ENCODE measurements at places on chromosomes 16 and 17.

DNA sequence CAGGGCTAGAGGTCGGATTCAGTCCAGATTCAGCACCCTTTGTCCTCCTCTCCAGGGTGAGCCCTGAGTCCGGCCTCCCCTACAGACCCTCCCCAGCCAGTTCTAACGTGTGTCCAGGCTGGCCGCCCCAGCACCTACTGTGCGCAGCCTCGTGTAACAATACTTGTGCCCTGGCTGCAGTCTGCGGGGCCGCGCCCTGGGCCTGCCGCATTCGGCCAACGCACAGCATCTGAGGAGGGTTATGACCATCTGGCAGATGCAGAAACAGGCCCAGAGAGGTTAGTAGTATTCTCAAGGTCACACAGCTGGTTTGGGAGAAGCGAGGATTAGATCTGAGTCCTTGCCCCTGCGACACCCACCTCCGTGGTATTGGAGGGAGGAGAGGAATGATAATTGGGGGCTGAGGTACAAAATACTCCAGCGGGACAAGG, 968 bp downstream of the RIPOR1 start:
- no peak for DNase-seq

DNA sequence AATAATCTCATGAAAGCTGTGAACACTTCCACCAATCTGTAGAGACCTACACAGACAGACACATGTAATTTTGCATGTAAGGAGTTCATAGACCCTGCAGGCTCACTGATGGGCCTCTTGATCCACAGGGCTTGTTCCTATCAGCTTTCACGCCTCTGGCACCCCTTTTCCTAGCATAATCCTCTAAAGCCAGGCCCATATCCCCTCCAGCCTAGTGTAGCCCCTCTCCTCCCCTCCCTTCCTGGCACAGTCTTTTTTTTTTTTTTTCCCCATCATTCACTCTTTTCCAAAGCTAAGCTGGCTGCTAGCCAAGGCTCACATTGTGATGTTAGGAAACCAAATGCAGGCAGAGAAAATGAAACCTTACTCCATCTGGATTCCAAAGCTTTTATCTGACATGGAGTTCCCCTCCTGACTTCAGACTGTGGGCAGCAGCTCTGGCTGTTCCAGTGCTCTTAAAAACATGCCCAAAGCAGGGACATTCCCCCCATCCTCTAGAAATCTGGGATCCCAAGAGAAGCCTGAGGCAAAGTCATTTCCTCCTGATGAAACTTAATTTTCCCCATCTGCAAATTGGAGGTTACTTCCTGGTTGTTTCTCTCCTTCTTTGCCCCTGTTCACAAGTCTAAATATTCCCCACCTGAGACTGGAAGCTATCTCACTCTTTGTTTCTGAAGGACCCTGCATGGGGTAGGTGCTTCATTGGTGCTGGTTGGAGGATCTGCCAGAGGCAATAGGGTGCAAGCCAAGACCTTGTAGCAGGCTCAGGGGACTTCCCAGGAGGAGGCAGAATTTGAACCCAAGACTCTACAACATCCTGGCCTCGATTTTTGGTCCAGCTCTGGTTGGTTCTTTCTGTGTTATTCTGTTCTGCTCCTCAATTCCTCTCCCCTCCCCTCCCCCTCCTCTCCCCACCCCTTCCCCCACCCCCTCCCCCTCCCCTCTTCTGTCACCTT, 9.9 kb upstream of the CCL5 start:
- no peak for DNase-seq

- DNase-seq, result no peak
Measured at GRCh38 chr16:23055481-23055880, 93.8 kb downstream of the USP31 start.

DNA sequence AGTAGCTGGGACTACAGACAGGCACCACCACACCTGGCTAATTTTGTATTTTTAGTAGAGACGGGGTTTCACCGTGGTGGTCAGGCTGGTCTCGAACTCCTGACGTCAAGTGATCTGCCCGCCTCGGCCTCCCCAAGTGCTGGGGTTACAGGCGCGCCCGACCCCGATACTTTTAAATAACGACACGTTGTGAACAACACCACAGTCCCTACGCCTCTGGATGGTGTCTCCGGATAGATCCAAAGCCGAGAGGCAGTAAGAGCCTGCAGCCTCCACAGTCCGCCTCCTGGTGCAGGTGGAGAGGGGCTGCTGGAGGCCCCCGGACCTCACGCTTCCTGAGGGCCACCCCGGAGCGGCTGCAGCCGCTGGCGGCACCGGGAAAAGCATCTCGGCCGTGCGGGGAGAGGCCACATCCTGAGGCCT, 741 bp upstream of the TLCD3A start:
- no peak for DNase-seq

GRCh38 chr17:16943541-16944333, 28.2 kb downstream of the TNFRSF13B start:
- DNase-seq, result no peak

- no peak for DNase-seq
Measured at GRCh38 chr16:27444015-27444414, 42.0 kb downstream of the IL21R start.

GRCh38 chr17:15319452-15320010, 21.9 kb downstream of the TEKT3 start:
- DNase-seq, result no peak

DNA sequence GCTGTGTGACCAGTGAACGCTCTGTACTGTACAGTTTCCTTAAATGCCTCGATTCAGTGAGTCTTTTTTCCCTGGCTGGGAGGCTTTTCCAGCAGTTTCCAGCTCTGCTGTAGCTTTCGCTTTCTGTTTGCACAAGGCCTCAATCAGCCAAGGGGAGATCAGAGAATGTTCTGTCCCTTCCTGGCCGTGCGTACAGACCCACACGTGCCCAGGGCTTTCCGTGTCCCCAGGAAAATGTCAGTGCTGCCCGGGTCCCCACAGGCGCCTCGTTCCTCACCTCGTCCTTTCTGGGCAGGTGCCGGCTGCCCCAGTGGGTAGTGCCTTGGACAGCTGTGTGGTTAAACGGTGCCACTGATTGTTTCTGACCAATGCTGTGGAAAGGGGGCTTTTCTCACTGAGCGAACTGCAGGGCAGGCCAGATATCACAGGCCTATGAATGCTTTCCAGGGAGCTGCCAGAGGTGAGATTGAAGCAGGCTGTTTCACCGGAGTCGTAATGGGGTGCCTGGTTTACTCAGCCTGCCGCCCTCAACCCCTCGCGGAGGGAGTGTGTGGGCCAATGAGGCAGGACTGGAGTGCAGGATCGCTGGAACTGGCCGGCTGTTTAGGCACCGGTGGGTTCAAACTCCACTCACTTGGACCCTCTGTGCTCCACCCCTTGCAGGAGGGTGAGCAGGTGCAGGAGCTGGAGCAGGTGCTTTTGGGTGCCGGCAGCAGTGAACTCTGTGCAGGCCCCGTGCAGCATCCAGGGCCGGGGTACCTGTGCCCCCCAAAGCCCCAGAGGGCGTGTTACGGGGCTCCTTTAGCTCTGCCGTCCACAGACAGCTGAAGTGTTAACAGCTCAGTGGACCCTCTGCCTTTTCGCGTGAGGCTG, 44.4 kb downstream of the ZNF778 start:
- DNase-seq, result no peak

- no peak for DNase-seq
Measured at GRCh38 chr17:56505154-56505756, 88.2 kb upstream of the NOG start.

DNA sequence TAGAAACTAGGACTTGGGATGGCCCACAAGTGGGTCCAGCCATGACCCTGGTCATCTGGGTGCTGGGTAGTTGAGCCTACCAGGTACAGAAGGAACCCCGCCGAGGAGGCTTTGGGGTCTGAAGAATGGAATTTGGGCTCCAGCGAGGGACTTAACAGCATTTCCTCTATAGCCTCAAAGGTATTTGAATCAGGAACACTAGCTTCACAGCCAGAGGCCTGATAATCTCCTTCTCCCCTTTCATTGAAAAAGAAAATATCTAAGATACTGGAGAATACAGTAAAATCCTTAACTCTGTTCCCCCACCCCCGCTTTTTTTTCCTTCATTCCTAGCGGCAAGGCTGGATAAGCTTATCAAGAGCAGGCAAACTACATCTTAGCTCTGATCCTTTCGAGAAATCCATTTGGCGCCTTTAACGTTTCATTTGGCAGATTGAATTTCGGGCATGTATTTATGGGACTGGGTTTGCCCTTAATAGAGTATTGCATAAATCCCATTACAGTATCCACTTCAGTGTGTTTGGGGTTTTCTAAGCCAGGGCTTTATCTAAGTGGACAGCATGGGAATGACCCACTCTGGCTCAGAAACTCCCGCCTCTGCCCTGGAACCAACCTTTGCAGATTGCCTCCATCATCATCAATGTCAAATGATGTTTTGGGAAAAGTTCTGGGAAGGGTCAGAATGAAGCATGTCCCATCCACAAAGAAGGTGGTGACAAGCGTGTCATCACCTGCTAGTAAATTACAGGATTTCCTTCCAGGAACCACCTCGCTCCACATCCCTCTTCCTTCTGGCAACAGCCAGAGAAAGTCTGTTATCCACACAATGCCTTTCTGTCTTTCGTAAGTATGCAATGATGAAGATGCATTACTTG, 36.9 kb downstream of the XYLT1 start:
- no peak for DNase-seq

GRCh38 chr17:28986714-28987655, 18.8 kb downstream of the SEZ6 start:
- DNase-seq, result no peak

DNA sequence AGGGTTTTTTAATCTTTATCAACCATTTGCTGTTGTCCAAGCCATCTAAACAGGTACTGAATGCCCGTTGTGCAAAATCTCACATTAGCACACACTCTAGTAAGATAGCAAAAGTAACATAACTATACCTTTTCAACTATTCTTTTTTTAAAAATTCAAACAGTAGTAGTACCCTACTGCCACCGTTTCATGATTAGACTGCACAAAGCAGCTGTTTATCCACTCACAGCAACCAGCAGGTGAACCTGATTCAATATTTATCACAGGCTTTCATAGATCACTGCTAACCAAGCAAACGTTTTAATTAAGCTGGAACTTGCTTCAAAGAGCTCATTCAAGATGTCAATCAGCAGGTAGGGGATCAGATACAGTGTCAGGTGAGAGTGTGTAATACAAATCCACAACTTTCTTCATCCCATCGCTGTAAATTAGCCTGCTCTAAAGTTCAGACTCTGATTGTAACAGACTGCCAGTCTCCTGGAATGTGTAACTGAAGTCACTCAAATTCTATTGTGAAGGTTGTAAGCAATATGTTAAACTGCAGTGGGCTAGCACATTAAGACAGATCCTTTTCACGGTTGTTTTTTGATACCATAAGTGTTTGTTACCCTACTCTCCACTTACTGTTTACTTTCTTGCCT, 47.3 kb downstream of the BRIP1 start:
- no peak for DNase-seq

DNA sequence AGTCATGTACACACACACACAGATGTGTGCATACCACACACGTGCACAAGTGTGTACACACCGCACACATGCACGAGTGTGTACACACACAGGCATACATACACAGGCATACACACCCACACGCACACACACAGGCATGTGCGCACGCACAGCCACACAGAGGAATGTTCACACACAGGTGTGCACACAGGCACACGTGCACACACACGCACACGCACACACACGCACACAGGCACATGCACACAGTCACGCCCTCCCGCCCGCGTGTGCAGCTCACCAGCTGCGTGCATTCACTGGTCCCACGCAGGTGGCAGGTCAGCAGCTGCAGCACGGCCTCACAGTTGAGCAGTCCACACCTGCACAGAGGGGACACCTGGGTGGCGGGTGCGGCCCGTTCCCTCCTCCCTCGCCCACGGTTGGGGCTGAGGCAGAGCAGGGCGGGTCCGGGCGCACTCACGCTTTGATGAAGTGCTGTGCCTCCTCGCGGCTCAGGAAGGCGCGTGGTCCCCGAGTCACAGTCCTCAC, 7.7 kb downstream of the TEPSIN start:
- DNase-seq, result no peak

DNA sequence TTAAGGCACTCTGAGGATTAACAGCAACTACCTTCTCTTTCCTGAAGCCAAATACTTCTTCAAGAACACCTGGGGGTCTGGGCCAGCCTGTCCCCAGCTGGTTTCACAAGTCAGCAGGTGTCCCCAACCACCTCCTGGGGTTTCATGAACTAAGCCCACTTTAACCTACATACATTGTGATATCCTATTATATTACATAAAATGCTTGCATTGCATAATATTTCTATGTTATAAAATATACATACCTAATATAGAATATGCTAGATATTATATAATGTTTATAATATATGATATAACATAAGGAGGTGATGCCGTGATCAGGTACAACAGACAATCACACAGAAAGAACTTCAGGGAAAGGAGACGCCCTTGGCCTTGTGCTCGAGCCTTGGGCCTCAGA, 367.6 kb downstream of the C16orf95 start:
- no peak for DNase-seq

GRCh38 chr16:76335180-76335974, 58.2 kb downstream of the CNTNAP4 start:
- no peak for DNase-seq

DNA sequence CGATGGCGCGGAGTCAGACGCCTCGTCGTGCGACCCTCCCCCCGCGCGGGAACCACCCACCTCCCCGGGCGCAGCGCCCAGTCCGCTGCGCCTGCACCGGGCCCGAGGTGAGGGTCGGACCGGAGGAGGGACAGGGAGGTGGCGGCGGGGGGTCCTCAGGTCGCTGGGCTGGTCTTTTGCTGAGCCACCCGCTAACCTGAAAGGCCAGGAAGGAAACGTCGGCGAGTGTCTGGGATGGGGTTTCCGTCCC, 4.9 kb downstream of the TBX2 start:
- no peak for DNase-seq

DNA sequence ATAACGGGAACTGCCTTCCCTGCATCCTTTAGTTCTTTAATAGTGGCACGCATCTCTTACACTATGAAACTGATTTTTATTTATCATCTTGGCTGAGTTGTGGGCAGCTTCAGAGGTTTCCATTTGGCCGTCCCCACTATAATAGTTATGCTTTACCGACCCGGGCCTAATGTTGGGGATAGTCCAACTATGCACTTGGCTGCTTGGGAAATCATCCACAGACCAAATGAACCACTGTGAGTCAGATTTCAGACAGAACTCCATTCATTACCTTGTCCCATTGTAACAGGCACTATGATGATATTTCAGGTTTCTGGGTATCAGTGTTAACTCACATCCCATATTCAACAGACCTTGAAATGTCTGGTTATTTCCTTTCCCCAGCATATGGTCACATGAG, 6.1 kb upstream of the SLFN5 start:
- DNase-seq, result no peak

- DNase-seq, result no peak
Measured at GRCh38 chr17:43676471-43676870, 14.7 kb upstream of the MEOX1 start.

DNA sequence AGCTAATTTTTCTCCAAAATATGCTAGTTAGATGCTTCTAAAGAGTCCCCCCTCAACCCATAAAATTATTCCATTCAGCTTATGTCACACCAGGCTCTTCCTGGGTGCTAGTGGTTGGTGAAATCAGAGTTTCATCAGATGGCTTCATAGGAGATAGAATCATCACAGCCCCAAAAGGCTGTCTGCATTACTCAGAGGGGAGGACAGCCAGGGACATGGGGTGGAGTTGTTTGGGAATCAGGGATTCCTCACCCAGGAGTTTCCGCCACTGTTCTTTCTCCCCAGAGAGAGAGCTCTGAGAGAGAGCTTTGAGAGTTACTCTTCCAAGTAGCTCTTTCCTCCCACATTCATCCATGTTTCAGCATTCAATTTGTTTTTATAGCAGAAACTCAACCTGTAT, 288 bp upstream of the KRT34 start:
- no peak for DNase-seq

- DNase-seq, result no peak
Measured at GRCh38 chr17:37299257-37299980, 76.4 kb upstream of the C17orf78 start.

GRCh38 chr16:83806036-83806435, 1.7 kb upstream of the HSBP1 start:
- no peak for DNase-seq

- no peak for DNase-seq
Measured at GRCh38 chr16:17691106-17691898, 220.5 kb upstream of the XYLT1 start.
